ENCODE measurements at places on chromosomes 11 and 22.

GRCh38 chr11:59192446-59193020 lies 20.2 kb downstream of the MPEG1 start:
- no peak for DNase-seq

GRCh38 chr11:102522312-102523188 lies 8.0 kb downstream of the MMP7 start:
- no peak for DNase-seq

- no peak for DNase-seq
Observed at GRCh38 chr11:118370774-118371173, 11.4 kb downstream of the UBE4A start.

- no peak for DNase-seq
Observed at GRCh38 chr22:22745225-22746060, 101.0 kb downstream of the GGTLC2 start.

DNA sequence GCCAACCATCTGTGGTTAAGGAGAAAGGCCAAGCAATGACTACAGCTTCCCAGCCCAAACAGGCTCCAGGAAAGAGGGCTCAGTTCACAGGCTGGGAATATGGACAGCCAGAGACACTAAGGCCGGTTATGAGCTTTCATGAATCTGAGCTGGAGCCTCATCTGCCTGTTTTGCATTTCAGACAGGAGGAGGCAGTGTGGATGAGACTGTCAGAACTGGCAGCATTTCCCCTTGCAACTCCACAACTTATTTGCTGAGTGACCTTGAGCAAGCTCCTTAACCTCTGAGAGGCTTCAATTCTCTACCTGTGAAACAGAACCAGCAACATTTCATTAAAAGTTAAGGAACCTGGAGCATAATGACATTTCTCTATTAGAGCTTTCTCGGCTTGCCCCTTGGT lies 264.0 kb downstream of the ETS1 start:
- no peak for DNase-seq

DNA sequence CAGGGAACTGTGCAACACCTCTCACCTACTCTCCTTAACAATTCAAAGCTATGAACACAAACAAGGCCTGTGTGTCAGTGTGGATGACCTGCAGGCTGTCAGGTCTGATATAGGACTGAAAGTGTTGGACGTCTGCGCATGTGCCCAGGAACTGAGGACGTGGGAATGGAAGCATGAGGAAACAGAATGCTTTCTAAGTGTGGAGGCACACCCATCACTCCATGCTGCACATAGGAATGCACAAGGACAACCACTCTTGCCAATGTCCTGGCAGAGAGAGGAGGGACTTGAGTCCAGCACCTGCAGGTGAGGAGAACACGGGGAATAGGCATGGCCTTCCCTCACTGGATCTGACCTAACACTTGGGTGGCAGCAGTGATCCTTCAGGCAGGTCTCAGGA lies 874.3 kb downstream of the OPCML start:
- DNase-seq = no peak

DNA sequence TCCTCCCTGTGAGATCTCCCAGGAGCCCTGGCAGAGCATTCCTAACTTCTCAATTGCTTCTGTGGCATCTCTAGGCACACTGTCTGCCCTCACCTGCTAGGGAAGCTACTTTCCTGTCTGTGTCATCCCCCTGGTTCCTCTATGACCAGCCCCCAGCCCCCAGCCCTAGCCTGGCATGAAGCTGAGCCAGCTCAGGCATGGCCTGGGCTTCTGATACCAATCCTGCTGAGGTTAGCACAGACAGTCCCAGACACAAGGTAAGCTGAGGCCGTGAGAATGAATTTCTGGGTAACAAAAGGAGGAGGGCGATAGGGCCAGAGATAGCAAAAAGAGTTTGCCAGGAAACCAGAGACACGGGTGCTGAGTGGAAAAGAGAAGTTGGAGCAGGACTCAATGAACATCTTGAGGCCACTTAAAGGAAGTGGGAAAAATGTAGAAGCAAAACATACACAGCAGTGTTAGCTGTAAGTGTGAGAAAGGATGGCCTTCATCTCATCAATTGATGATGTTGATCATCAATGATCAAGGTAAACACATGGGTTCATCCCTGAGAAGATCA lies 87.6 kb upstream of the PICALM start:
- DNase-seq = no peak

DNA sequence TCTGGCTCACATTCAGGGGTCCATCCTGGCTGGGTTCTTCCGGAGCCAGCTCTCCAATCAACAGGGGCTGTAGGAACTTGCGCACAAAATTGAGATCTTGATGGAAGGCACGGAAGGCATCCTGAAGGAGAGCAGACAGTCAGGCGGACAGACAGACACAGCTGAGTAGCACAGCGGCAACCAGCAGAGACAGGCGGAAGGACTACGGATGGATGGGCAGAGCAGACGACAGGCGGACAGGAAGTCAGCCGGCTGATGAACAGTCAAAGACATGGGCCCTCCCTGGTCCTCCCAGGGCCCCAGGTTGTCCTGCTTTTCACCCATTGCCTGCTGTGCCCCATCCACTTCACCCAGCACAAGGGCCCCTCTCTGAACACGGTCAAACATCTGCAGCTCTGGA lies 11.3 kb downstream of the FADS3 start:
- no peak for DNase-seq

DNA sequence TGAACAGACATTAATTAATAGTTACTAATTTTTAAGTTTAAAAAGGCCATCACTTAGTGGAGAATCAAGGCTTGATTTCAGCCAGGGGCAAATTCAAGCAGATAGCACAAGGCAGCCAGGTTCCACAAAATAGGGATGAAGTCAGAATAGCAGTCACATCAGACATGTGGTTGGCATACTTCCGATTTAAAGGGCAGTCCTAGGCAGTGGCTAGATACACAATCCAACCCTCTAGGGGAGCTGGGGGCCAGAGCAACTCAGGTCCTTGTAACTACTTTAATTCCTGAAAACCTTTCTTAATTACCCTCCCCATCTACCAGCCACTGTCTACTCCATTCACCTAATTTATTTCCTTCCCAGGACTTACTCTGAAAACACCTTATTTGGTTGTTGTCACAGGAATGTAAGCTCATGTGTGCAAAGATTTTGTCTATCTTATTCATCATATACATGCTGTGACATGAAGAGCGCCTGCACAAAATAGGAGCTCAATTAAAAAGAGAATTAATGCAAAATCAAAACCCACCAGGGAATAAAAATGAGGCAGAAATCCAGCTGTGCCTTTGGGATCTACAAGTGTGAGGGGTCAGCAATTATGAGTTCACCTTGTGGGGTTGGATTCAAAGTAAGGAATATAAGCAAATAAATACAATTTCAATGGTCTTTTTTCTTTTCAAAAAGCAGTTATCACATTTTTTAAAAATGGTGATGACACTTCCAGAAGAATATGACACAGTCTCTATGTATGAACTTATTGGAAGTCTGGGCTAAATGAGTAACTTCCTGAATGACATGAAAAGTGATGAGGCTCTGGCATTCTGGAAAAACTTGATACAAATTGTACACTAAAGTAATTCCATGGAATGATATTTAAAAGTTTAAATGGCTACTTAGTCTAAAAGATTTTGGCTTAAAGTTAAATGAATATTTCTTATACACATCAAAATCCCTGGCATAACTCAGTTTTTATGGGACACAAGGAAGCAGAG lies 53.8 kb downstream of the COPB1 start:
- no peak for DNase-seq

DNA sequence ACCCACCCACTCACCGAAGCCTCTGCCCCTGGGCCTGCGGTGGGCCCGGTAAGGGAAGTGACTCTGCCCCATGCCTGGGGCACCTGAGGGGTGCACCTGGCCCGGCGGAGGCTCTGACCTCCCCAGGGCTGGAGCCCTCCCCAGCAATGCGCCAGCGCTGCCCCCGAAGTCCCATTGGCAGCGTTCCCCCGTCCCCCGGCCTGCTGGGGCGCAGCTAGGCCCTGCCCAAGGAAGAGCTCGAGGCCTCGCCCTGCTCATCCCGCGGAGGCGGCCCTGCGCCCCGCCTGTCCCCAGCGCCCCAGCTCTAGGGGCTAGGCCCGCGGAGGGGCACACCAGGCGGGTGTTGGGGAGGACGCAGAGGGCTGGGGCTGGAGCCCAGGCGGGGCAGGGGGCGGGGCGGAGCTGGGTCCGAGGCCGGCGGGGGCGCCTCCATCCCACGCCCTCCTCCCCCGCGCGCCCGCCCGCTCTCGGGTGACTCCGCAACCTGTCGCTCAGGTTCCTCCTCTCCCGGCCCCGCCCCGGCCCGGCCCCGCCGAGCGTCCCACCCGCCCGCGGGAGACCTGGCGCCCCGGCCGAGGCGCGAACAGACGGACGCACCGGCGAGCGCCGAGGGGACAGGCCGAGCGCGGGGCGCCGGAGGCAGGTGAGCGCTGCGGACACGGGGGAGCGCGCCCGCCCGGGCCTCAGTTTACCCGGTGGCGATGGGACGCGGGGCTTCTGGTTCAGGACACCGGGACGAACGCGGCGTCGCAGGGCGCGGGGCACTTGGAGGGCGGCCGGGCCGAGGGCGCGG lies at the start of gene EPS8L2:
TSS of gene EPS8L2 (plus strand) at position 586 of the 793 bp plus-strand sequence. CDS start 3,177 bp downstream, outside the sequence.
- no peak for DNase-seq

- DNase-seq = no peak
Observed at GRCh38 chr22:49979587-49980264, 19.2 kb downstream of the PIM3 start.

- DNase-seq = no peak
Observed at GRCh38 chr11:66264914-66265313, 3.5 kb upstream of the RAB1B start.
